ENCODE measurements at places on chromosomes 11 and 22.

- no peak for DNase-seq
Observed at GRCh38 chr11:68160100-68160695, 39.0 kb upstream of the CHKA start.

- DNase-seq = no peak
Observed at GRCh38 chr11:85582111-85582510, 45.0 kb downstream of the DLG2 start.

GRCh38 chr22:49525801-49526535, 301.7 kb downstream of the BRD1 start:
- DNase-seq = no peak

DNA sequence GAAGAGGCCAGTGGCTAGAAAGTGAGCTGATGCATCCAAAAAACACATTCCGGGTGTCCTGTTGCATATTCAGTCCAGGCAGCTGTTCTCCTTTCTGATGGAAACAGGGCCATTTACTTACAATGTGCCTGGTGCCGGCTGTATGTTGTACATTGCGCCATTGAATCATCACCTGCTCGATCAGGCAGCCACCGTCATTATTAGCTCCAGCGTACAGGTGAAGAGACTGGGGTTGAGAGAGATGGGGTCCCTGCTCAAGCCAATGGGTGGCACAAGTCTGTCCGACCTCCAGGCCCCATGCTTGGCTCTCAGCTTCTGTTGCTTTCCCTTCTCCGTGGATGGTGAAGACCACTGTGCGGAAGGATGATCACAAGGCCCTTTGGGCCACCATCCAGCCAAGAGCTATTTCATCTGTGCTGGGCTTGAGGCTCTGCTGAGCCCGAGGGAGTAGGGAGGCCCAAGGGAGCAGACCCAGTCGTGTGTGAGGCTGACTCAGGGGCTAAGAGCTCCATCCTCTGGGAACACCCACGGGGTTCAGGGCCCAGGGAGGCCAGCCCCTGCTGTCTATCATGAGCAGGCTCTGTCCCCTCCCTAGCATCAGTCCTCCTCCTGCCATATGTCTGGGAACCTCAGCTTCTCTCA, 20.7 kb upstream of the EMID1 start:
- DNase-seq = no peak

DNA sequence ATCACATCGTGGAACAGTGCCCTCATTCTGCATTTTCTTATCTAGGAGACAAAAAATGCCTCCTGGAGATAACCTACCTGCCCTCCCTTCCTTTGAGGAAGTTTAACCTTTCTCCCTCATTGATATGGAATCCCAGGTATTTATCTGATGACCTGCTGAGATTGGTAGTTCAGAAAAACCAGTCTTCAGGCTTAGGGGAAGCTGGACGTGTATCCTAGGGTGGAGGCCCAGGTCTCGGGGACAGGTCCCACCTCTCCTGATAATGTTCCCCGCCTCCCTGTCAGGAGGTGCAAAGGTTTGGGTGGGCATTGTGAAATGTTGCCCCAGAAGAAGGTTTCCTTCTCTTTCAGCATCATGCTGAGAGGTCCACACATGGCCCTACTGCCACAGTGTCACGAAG, 186.9 kb upstream of the NAV2 start:
- no peak for DNase-seq

DNA sequence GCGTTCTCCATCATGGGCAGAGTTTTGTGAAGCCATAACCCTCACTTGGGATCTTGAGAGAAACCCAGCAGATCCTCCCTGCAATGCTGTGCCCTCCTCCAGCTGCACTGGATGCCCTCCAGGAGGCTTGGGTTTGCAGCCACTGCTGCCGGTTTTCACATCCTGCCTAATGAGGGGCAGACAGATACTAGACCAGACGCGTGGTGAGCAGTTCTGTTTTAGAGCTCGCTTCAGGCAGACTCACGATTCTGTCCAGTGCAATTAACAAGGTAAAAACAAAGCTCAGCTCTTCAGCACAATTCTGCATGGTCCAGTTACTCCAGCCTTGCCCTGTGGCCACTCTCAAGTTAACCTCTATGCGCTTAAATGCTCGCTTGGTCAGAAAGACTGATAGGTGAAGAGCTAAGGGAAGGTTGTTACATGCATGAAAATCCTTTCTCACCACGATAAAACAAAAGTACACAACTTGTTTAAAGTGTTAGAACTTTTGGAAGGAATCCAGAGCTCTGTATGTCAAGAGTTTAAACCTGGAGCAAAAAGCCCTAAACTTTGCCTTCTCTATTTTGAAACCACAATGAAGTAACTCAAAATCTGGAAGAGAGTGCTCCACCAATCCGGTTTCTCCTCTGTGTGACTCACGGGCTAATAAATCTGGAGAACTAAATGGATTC, 292.3 kb upstream of the FAT3 start:
- DNase-seq = no peak

- DNase-seq = no peak
Observed at GRCh38 chr22:20459152-20459542, 21.5 kb upstream of the SCARF2 start.

GRCh38 chr22:26322179-26322905, 106.7 kb upstream of the ASPHD2 start:
- no peak for DNase-seq

GRCh38 chr11:18046116-18046777, at the start of gene TPH1:
Gene TPH1, minus strand, starts transcription at chr11:18046269. Its CDS starts 5,507 bp downstream, at chr11:18040762.
- no peak for DNase-seq

GRCh38 chr11:62805961-62806441, 761 bp upstream of the NXF1 start:
- no peak for DNase-seq

- DNase-seq = no peak
Observed at GRCh38 chr11:102604011-102604410, 21.1 kb downstream of the MMP20 start.

DNA sequence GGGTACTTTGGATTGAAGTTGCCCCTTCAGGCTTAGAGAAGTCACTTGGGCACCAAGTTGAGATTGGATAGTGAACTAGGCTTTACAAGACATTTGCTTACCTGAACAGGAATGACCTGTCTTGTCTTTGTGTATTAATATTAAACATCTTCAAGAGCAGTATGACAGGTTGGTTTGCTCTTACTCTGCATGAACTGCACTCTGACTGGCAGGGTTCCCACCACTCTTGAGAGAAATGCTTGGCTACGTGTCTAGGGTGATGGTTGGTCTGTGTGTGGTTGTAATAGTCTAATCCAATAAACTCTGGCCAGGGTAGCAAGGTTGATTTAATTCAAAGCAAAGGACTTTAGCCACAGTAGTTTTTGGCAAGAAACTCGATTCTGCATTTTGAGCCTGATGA, 20.1 kb upstream of the SPTBN2 start:
- no peak for DNase-seq

Measured in suppressor macrophage treated with lipopolysaccharide for 4 hours (primary cell).